ENCODE measurements at places on chromosomes 5 and 9. TPM values are rescaled to one million over a fixed set of nuclear protein-coding genes. Genes with fewer than 3 reads are reported as not detected.
A peak's percentile ranks its signal among the peaks of the same experiment; 100 is the strongest.

DNA sequence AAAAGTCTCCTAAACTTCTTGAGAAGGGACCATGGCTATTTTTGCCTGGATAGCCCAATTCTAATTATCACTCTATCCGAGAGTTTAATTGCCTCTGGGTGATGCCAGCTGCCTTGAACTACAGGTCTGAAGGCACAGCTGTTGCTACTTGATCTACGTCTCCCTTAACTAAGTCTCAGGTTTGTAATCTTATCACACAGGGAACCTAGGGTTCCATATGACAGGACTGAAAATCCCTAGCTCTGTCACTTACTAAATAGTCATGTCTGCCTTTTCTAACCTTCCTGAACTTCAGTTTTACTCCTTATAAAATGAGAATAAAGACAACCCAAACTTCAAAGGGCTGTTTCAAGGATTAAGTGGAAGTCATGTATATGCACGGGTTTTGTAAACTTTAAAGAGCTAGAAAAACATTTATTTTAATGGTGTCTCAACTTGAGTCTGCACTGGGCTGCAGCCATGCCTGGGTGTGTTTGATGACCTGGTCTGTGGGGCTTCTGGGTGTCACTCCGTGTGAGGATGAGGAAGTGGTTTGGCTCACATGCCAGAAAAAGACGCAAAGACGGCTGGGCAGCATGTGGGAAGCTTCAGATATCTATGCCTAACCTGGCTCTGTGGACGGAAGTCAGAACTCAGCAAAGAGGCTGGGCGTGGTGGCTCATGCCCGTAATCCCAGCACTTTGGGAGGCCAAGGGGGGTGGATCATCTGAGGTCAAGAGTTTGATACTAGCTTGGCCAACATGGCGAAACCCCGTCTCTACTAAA, 129.3 kb upstream of the SLC44A1 start:
- peak; percentile 67 for DNase-seq

DNA sequence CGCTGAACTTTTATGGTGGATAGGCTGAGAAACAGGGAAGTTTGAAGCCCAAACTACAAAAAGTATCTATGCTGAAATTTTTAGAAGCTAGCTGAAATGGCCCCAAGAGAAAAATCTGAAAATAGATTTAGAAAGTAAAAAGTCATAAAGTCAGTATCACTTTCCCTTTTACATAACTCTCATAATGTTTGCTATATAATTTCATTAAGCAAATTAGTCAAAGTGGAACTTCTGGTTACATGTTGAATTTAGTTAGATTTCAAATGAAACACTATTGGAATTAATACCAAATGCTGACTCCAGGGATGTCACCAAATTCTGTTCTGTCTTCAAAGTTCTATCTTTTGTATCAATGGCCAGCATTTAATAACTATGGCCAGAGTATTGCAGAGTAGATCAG, 126.9 kb downstream of the TTC39B start:
- no peak for DNase-seq

DNA sequence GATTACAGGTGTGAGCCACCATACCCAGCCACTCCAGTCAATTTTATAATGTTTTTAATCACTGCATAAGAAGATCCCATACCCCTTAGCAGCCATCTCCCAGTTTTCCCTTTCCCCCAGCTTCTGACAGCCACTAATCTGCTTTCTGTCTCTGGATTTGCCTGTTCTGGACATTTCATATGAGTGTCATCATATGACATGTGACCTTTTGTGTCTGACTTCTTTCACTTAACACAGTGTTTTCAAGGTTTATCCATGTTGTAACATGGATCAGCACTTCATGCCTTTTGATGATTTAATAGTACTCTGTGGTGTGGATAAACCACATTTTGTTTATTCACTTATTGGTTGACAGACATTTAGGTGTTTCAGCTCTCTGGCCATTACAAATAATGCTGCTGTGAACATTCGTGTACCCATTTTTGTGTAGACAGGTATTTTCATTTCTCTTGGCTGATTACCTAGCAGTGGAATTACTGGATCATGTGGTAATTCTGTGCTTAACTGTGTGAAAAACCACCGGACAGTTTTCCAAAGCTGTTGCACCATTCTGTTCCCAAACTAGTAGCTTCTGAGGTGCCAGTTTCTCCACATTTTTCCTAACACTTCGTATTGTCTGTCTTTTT, 8.6 kb downstream of the SUSD3 start:
- no peak for DNase-seq

GRCh38 chr5:158538506-158539074, 561.1 kb downstream of the EBF1 start:
- no peak for DNase-seq

DNA sequence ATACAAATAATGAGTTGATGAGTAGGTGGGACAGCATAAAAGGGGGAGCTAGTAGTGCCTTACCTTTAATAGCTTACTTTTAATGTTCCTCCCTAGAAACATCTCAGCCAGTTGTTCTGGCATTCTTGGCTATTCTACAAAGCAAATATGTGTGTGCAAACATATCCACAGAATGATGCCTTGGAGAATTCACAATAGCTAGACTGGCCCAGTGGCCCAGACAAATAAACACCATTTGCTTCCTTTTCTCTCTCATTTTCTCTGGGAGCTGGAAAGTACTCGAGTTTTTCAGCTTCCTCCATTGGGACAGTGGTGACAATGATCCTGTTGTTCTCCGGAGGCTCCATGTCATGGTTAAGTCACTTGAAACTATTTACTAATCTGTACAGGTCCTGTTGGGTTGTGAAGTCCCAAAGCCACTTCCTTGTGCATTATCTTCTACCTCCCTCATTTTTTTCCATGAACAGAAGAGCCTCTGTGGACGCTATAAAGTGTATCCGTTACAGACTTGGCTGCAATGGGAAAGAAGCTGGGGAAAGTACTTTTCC, 122.9 kb downstream of the DMAC1 start:
- DNase-seq = no peak

DNA sequence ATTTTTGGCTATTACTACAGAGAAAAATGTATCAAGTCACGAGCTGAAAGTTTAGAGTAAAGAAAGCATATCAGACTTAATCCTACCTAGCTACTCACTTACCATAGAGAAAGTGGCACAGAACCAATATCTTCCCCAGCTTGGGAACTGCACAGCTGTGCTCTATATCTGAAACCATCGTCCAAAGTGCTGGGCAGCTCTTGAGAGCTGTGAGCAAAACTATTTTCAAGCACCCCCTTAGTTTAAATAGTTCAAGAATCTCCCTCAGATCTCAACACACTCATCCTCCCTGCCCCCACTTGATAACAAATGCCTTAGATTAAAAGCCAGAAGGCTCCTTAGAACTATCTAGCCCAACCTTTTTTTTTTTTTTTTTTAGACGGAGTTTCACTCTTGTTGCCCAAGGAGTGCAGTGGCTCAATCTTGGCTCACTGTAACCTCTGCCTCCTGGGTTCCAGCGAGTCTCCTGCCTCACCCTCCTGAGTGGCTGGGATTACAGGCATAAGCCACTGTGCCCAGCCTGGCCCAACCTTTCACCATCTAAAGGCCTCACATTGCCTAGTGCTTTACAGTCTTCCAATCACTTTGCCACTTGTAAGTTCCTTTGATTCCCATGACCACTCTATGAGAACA, 94.2 kb upstream of the APC start:
- DNase-seq = no peak

GRCh38 chr9:91883503-91883902, 66.5 kb downstream of the ROR2 start:
- DNase-seq = no peak

DNA sequence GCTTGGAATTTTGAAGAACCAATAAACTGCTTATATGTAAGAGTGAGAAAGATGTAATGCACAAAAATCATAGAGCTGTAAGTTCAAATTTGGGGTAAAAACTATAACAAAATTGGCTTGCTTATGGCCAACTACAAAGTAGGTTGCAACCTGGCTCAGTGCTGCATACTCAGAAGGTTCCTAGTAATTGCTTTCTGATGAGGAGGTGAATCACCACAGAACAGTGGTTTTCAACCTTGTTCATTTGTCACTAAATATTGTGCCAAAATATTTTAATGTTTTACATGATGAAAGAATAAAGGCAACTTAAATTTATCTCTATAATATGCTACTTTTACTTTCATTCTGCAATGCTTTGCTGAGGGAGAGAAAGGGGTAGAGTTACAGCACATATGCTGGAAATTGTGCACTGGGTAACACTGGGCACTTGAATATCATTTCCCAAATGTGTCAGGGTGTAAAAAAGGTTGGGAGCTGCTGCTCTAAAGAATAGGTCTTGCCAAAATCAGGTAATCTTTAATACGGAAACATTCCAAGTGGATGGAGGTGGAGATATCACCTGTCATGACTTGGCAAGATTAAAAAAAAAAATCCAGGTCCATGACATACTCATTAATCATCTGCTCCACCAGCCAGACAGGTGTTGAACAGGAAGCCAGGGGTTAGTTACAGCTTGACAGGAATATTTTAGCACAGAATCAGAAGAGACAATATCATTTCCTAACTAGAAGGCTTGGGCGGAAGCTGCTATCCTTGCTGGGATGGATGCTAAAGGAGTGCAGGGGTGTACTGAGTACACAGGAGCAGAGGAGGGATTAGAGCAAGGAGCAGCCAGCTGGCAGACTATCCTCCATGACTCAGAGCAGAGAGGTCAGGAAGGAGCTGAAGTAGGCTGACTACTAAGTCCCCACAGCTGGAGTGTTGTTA, 34.6 kb upstream of the CCL21 start:
- DNase-seq = peak; percentile 64

DNA sequence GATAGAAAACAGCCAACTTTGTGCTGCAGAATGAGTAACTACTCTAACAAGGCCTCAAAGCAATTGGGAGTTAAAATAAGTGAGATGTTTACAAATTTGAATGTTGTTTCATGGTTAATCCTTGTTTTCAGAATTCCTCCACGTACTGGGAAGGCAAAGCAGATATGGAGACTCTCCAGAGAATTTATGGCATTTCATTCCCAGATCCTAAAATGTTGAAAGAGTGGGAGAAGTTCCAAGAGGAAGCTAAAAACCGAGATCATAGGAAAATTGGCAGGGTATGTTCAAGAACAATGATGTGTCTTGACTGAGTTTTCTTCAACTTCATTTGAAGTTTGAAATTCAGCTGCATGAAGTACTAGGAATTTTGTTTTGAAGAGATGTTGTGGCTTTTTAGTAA, 16.4 kb downstream of the TARS1 start:
- DNase-seq = no peak

- DNase-seq = no peak
Observed at GRCh38 chr9:128718475-128718874, 5.5 kb downstream of the ZDHHC12 start.

DNA sequence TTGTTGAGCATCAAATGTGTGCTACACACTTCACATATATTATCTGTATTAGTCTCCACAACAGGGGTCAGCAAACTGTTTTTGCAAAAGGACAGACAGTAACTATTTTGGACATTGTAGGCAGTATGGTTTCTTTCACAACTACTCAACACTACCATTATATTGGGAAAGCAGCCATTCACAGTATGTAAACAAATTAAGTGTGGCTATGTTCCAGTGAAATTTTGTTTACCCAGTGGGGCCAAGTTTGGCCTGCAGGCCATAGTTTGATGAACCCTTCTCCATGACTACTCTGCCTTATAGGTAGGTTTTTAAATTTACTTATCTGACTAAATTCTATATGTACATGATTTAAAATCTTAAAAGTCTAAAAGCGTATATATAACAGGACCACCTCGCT, 13.0 kb upstream of the FAM151B start:
- DNase-seq = no peak

DNA sequence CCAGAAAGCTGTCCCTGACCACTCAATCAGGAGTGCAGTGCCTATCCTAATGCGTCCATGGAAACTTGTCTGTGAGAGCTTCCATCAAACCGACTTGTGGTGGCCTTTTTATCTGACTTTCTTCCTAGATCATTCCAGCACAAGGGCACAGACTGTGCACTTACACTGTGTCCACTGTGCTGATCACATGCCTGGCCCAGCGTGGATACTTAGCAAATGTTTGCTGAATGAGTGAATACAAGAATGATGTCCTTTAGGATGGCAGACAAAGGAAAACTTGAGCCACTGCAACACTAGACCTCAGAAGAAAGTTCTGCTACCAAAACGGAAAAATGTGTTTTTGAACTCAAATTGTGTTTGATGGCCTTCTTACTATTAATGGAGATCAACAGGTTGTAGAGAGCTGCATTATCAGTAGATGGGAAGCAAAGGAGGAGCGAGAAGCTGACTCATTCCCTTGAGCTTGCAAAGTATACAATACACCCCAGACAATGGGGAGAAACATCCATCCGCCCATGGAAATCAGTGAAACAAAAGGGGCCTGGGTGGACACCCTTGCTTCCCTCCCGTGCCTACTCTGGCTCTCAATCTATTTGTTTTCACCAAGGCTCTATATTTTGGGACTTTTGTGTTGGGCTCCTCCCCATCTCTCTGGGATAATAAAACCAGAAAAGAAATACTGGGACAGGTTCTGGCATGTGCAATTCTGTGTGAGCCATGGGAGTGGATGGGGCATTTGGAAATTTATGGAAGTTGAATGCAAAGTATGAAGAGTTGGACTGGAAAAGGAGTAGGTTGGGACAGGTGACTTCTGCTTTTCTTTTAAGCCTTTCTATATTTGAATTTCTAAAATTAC, 76.2 kb upstream of the ZFAND5 start:
- no peak for DNase-seq

DNA sequence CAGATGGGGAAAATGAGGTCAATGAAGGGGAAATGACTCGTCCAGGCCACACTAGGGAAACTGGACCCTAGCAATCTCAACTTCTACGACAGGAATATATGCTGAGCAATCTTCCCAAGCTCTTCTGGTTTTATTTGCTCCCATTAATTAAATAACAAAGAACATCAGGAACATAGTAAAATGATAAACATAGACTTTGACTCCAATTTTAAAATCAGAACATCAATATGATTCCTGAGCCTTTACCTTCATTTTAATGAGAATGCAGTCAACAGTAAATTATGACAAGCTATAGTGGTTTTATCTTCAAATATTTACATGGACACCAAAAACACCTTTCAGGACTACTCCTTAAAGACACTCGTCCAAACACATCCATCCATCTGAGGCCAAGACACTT, 74.2 kb upstream of the FRRS1L start:
- DNase-seq = no peak

DNA sequence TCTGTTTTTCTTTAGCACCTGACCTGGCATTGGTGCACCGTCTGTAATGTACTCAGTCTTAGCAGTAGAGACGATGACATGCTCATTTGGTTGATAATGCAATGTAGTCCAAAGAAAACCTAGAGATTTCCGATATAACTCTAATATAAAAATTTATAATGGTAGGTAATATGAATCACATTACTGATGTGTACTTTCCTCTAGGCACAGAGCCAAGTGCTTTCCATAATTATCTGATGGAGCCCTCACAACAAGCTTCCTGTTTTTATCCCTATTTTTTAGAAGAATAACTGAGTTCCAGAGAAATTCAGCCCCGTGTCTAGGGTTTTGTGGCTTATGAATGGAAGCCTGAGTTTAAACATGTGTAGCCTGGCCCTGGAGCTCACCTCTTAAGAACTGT, 53.7 kb downstream of the KDM4C start:
- no peak for DNase-seq

GRCh38 chr9:34600908-34601307, 11.0 kb downstream of the RPP25L start:
- no peak for DNase-seq

The TMC1 gene
- total RNA-seq = not detected

The IL31RA gene
- 7.6 TPM for total RNA-seq

The ISL1 gene
- 4.6 TPM for total RNA-seq

The DRD1 gene
- 0.25 TPM for total RNA-seq

The IL9 gene
- not detected for total RNA-seq

The NFIL3 gene
- 7.5 TPM for total RNA-seq

The PCDHA1 gene
- 0.45 TPM for total RNA-seq
